Hematopoietic multipotent progenitor cell treated with erythropoietin and hydrocortisone succinate and interleukin-3 and kit ligand, for 15 days (in vitro differentiated cells): ENCODE measurements at places on chromosomes 6 and 20.

DNA sequence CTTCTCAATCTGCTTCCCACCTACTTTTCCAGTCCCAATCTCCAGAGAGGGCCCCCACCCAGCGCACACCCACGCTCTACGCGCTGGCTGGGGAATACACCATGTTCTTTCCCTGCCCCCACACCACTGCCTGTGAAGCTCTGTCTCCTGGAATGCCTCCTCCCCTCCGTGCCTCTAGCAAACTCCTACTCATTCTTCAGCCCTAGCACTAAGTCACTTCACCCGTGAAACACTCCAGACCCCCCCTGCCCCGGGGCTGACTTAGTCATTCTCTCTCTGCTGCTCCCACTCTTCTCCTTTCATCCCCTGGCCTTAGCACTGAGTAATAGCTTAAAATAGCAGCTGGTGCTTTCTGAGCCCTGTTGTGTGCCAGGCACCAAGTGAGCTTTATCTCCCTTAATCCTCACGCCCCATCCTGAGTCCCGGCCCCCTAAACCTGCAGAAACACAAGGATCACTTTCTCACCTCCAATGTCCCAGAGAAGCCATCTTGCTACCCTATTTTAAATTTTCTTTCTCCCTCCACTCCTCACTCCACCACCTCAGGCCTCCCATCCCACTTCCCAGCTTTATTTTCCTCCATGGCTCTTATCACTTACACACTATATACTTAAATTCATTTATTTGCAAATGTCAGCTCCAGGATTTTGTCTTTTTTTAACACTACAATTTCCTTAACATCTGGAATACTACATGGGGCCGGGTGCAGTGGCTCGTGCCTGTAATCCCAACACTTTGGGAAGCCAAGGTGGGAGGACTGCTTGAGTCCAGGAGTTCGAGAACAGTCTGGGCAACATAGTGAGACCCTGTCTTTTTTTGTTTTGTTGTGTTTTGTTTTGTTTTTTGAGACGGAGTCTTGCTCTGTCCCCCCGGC lies 6.3 kb upstream of the PARD6B start:
- DNase-seq, result no peak

GRCh38 chr6:56582236-56582635 lies 60.5 kb downstream of the DST start:
- DNase-seq, result no peak

DNA sequence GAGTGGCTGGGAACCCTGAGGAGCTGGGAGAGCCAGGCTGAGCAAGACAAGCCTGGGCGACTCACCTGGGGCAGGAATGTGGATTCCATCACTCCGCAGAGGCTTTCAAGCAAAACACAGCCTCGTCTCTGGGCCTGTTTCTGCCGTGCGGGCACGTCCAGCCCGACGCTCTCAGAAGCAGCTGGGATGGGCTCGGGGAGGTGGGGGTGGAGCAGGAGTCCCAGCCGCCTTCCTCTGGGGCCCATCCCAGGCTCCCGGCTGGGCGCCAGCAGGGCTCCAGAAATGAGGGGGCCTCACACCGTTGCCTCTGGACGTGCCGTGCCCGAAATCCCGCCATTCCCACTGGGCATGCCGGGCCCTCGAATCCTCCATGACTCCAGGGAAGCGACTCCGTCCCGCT lies 8.7 kb upstream of the RPS21 start:
- no peak for DNase-seq

DNA sequence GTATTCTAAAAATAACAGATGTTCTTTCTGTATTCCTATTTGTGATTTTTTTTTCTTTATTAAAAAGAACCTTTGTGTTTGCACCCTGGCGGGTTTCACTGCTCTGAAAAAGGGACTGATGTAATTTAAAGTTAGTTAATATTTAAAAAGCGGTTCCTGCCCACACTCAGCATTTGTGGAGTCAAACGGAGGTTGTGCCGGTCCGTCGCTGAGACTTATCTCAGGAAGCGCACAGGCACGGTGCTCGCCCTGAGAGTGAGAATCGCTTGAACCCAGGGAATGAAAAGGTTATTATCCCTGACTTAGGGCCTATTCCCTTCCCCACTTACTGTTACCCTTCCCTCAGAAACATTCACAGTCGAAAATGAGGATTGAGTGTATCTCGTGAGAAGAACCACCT lies 366.7 kb downstream of the THBS2 start:
- no peak for DNase-seq

- no peak for DNase-seq
These were observed 305.3 kb upstream of the RGS17 start for GRCh38 chr6:153436351-153436750.

DNA sequence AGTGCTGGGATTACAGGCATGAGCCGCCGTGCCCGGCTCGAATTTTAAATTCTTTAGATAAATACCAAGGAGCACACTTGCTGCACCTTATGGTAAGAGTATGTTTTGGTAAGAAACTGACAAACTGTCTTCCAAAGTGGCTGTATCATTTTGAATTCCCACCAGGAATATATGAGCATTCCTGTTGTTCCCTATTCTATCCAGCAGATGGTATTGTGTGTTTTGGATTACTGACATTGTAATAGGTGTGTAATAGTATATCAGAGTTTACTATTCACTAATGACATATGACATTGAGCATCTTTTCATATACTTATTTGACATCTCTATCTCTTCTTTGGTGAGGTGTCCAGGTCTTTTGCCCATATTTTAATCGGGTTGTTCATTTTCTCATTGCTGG lies 40.5 kb downstream of the TGM6 start:
- DNase-seq, result no peak

DNA sequence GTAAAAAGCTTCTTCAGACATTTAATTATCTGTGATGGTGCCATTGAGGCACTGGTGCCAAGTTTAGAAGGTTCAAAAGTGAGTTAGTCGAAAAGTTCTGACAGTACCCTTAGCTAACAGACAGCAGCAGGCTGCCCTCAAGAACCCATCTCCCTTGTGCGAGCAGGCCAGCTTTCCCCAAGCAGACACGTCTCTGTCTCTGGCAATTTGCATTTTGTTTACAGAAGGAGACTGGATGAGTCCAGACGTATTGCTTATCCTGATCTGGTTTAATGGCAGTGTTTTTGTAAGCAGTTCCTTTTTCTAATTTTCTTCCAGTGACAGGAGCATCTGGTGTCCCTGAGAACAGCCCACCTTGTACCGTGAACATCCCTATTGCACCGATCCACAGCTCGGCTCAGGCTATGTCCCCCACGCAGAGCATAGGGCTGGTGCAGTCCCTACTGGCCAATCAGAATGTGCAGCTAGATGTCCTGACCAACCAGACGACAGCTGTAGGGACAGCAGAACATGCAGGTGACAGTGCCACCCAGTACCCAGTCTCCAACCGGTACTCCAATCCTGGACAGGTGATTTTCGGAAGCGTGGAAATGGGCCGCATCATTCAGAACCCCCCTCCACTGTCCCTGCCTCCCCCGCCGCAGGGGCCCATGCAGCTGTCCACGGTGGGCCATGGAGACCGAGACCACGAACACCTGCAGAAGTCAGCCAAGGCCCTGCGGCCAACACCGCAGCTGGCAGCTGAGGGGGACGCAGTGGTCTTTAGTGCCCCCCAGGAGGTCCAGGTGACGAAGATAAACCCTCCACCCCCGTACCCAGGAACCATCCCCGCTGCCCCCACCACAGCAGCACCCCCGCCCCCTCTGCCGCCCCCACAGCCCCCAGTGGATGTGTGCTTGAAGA lies 58.3 kb upstream of the TMEM181 start:
- no peak for DNase-seq

DNA sequence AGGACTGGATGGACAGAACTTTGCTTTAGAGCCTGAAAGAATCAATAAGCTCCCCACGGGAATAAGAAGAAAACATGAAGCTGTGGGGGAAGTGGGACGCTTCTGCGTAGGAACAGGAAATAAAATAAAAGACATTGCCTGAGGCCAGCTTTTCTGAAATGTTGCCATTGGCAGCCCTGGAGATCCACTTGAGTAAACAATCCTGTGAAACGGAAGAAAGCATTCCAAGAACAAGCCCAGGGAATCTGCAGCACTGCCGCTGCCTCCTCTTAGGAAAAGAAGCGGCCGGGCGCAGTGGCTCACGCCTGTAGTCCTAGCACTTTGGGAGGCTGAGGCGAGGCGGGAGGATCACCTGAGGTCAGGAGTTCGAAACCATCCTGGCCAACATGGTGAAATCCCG lies 182.3 kb upstream of the RALGAPA2 start:
- DNase-seq, result no peak

- no peak for DNase-seq
These were observed at the start of gene CLVS2 for GRCh38 chr6:122995921-122996793. Gene CLVS2, plus strand, starts transcription at chr6:122996235. Its CDS starts 1,543 bp downstream, at chr6:122997778.

DNA sequence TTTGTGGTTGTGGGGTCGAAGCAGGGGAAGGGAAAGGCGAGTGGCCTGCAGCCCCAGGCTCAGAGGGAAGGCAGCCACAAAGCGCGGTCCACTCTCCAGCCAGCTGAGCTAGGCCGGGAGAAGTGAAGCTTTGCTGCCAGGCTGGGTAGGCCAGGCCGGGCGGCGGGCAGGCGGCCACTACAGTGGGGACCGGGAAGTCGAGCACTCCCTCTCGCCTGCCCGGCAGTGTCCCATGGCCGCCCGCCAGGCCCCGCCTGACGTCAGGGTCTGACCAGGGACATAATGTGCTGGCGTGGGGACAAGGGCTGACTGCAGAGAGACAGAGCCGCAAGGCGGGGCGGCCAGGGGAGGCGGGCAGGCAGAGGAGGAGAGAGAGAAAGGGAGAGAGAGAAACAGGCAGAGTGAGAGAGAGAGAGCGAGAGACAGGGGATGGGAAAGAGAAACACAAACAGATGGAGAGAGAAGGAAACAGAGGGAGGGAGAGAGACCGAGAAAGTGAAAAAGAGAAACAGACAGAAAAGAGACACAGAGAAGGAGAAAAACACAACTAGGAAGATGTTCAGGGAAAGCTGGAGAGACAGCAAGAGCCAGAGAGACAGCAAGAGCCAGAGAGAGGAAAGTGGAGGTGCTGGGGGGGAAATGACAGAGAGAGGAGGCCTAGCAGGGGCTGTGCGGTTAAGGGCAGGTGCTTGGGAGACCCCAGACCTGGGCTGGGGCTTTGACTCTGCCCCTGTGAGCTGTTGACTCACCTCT lies 94.5 kb upstream of the PTPN1 start:
- DNase-seq, result no peak
